ENCODE measurements at places on chromosomes 7 and 10.

- no peak for DNase-seq
Measured at GRCh38 chr10:26219676-26220075, 3.1 kb downstream of the GAD2 start.

- DNase-seq, result peak; percentile 95
Measured at GRCh38 chr7:29563590-29564495, at the start of gene PRR15. Gene PRR15, plus strand, starts transcription at chr7:29563835. Its CDS starts 2,495 bp downstream, at chr7:29566330.

DNA sequence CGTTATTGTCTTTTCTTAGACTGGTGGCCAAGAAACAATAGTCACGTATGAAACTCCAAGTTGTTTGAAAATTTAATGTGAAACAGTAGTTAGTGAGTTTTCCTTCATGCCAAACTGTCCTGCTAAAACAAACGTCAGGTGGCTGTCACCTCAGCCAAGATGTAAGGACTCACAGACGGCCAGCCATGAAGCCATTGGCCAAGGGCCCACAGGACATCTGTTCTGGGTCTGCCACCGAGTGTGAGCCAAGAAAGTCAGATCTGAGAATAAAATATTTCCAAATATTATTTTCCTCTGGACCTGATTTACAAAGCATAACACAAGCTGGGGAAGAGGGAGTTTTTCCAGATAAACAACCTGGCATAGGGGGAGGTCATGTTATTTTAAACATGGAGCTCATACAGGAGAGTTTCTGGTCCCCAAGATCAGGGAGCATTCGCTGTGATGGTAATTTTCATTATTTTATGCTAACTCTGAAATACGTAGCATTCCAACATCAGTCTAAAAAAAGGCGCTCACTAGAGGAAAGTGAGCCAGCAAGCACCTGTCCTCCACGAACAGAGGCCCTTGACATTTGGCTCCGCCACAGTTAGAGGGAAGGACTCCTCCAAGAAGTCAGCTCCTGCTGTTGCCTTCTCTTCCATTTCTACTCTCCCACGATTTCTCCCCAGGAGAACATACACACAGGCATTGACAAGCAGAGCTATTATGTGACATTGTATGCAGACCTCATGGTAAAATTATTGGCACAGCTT, 38.9 kb upstream of the LANCL2 start:
- DNase-seq, result no peak

DNA sequence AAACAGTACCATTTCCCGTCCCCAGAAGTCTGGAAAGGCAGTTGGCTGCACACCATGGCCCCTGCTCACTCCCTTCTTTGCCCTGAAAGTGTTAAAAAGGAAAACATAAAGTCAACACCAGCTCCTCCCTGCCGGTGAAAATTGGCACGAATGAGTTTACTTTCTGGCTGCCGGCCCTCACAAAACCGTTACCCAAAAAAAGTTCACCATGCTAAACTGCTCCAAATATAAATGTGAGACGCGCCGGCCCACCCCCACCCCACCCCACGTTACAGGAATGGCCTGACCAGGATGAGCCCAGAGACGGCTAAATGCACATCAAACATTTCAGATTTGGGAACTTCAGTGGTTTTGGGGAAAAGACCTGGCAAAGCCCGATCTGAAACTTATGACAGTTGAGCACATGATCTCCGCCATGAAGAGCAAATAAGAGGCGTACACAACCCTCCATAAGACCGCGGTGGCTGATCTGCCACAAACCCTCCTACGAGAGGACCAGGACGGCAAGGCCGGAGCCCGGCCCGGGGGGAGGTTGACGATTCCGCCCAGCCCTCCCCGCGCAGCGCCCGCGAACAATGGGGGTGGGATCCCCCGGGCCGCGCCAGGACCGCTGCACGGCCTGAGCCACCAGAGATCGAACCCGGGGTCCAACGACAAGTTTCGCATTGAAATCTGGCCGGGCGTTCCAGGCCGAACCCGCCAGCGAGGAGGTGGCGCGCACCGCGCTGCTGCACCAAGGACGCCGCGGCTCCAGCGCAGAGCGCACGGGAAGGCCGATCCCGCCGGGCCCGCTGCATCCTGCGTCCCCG, 952 bp downstream of the DIP2C start:
- DNase-seq, result no peak

DNA sequence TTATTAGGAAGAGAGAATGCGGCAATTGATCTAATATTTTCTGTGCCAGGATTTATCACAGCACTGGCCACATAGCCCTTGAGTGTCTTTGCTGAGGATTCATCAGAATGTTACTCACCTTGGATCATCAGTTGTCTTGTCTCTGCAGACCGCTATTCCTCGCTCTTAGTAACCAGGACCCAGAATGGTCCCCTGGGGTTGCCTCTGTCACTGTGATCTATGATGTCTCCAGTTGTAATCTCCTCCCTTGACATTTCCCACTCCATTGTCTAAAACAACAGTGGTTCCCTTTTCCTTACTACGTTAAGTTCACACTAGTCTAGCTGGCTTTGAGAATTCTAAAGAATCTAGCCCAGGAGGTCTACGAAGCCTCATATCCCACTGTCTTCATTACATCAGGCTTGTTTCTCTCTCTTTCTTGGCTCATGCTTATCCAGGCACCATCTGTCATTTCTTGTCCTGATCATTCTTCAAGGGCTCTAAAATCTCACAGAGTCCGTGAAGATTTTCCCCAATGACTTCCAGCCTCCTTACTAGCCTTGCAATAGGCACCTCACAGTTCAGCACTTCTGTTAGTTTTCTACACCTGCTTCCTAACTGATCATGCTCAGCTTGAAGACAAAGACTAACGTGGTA, 125.8 kb downstream of the CUBN start:
- no peak for DNase-seq

DNA sequence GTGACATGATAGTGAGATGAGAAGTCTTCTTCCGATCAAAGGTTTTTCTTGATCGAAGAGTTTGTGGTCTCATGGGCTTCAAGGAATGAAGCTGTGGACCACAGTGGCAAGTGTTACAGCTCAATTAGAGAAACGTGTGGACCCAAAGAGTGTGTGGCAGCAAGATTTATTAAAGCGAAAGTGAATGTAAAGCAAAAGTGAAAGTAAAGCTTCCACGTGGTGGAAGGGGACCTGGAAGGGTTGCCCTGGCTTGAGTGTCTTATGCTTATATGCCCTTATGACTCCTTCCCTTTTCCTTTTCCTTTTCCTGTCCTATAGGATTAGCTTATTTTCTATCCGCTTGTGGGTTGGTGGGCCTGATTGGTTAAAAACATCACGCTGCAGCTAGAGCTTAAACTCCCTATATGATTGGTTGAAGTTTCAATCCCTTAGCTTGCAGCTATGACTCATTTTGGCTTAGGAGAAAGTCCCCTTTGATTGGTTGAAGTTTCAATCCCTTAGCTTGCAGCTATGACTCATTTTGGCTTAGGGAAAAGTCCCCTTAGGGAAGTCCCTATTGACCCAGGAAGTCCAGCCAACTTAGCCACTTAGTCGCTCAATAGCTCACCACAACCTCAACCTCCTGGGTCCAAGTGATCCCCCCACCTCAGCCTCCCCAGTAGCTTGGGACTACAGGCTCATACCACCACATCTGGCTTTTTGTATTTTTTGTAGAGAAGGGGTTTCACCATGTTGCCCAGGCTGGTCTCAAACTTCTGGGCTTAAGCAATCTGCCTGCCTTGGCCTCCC, 34.7 kb downstream of the MRPS24 start:
- DNase-seq, result no peak

DNA sequence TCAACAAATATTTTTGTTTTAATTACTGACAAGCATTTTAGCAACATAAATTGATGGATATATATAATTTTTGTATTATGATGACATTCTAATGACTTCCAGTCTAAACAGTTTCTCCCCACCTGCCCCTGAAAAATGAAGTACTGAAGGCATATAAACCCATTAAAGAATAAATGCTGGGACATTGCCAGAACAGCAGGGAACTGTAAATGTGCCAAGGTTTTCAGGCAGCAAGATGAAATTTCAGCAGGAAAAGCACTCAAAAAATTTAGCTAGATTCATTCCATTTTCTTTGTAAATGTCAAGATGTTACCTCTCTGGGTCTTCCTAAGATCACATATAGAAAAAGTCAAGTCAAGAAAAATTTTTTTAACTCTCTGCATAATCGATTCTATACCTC, 11.0 kb upstream of the TLL2 start:
- DNase-seq, result no peak

DNA sequence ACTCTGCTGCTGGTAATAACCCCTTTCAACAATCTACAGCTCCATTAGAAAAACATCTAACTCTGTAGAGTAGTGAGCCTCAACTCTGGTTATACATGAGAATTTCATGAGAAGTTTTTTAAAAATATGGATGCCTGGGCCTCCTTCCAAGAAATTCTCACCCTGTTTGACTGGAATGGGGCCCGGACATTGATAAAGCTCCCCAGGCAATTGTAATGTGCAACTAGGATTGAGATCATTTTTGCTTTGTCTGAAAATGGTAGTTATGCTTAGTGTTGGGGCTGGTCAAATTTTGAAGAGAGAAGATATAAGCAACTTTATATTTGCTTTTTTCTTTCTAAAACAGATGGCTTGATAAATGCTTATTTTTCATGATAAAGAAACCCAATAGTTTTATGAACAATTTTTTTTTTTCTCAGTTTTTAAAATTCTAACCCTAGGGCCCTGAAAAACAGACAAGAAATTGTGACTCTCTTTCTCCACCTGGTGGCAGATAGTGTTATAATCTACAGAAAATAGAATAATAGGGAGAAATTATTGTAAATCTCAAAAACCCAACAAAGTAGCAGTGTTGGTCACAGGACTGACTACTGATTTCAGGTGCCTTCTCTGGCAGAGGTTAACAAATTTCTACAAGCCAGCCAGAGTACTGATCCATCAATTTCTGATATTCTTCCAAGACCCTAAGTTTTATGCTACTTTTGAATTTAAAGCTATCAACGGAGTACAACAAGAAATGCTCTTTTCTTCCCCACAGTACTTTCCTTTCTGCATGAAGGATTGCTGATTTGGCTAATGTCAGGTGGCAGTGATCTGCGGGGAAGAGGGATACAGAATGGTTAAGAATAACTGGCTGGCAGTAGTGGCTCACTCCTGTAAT, 174.8 kb downstream of the DKK1 start:
- no peak for DNase-seq

- DNase-seq, result no peak
Measured at GRCh38 chr7:105851064-105851463, 25.3 kb downstream of the ATXN7L1 start.

- DNase-seq, result no peak
Measured at GRCh38 chr7:19369806-19370205, 224.6 kb upstream of the FERD3L start.

- no peak for DNase-seq
Measured at GRCh38 chr10:90674928-90675327, 182.9 kb downstream of the HTR7 start.

DNA sequence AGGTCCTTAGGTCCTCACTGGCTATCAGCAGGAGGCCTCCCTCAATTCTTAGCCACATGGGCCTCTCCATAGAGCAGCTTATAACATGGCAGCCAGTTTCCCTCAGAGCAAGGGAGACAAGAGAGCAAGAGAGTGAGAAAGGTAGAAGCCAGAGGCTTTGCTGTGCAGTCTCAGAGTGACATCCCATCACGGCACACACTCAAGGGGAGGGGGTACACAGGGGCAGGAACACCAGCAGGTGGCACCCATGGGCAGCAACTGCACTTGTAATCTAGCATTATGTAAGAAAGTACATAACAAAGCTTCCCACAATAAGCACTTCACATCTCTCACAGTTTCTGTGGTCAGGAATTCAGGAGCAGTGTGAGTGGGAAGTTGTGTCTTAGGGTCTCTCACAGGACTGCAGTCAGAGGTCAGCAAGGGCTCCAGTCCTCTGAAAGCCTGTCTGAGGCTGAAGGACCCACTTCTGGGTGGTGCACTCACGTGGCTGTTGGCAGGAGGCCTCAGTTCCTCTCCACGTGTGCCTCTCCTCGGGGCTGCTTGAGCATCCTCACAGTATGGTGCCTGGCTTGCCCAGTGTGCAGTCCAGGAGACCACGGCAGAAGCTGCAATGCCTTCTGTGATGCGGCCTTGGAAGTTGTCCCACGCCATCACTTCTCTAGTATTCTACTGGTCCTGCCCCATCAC, 159.4 kb downstream of the OAT start:
- no peak for DNase-seq

- no peak for DNase-seq
Measured at GRCh38 chr7:9127901-9128300, 694.5 kb downstream of the NXPH1 start.

- DNase-seq, result no peak
Measured at GRCh38 chr7:86784765-86785164, 141.1 kb downstream of the GRM3 start.

DNA sequence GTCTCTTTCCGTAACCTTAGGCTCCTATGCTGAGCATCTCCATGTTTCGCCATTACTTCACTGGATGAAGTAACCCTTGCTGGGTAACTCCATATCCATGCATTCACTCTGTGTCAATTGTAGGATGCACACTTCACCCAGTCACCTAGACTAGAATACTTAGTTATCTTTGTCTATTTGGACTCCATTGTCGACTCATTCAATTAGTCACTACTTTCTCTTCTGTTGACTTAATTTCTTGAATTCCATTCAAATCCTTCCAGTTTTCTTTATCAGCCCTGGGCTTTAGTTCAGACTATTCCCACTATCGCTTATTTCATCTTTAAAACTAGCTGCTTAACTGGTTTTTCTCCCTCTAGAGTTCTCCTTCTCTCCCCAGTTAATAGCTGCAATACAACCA, 111.3 kb upstream of the TNS3 start:
- no peak for DNase-seq
